ENCODE measurements at places on chromosomes 12 and 14.
A peak's percentile ranks its signal among the peaks of the same experiment; 100 is the strongest.

GRCh38 chr12:117587631-117588287 lies 226.3 kb upstream of the NOS1 start:
- peak; percentile 17 for DNase-seq

GRCh38 chr12:128388461-128389000 lies 121.6 kb downstream of the TMEM132C start:
- DNase-seq, result peak; percentile 1

DNA sequence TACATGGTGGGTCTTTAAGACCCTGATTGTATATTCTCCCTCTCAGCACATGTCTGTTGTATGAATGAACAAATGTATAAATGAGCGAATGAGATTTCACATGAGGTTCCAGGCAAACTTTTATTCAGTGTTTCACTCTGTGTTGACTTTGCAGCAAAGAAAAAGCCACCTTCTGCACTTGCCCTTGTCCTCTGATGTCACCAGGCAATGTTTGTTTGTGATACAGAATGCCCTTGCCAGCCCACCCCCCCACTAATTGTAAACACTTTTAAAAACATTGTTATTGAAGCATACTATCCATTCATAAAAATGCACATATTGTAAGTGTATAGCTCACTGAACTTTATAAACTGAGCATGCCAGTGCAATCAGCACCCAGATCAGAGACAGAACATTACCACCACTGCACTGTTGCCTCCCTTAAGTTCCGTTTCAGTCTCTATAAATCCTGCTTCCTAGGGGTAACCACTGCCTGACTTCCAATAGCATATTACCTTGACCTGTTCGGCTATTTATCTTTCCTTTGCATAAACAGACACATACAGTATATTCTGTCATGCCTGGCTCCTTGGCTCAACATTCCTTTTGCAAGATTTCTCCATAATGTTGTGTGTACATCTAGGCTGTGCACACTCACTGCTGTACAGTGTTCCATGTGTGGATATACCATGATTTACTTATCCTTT lies 11.3 kb upstream of the LTA4H start:
- no peak for DNase-seq

GRCh38 chr12:108670066-108670631 lies 36.5 kb upstream of the SELPLG start:
- DNase-seq, result no peak

GRCh38 chr12:69099201-69099837 lies 140.1 kb upstream of the CPSF6 start:
- no peak for DNase-seq

DNA sequence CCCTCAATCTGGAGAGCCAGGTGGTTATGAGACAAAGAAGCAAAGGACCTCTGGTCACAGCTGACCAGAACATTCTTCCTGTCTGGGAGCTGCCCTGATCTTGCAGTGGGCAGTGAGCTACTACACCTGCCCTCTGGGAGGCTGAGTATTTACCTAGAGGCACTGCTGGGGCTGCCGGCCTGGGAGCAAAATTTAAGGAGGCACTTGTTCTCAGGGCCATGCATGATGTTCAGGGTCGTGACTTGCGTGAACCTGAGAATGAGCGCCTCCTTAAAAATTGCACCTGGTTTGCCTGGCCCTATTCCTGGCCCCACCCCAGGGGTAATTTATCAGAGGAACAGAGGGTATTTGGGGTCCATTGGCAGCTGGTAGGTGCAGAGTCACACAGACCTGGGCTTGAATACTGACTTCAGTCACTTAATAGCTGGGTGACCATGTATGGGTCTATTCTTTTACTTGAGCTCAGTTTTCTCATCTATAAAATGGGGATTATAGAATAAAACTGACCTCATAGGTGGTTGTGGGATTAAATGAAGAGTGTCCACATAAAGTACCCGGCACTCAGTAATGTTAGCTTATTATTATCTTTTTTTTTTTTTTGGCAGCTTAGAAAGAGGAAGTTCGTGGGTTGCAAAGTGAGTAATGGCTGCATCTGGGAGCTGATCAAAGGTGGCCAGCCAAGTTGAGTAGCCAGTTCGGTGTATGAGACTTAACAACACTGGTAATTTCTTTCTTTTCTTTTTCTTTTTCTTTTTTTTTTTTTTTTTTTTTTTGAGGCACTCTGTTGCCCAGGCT lies 107.4 kb upstream of the MED13L start:
- no peak for DNase-seq

DNA sequence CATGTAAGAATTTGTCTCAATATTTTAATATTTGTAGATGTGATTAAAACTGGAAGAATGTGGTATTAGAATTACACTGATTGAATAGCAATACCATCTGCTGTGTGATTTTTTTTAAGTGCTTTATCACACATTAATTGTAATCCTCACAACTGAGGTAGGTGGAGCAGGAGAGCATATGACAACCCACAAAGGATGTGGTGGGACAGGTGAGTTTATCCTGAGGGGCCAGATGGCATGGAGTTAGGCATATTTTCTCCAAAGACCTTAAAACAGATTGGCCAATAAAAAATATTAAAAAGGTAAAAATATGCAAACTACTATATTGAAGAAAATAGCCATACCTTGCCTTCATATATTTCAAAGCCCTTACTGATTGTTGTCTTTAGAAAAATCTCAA lies 7.8 kb downstream of the LRRC10 start:
- no peak for DNase-seq

- no peak for DNase-seq
These were observed 40.5 kb upstream of the GPR68 start for GRCh38 chr14:91284791-91285548.

DNA sequence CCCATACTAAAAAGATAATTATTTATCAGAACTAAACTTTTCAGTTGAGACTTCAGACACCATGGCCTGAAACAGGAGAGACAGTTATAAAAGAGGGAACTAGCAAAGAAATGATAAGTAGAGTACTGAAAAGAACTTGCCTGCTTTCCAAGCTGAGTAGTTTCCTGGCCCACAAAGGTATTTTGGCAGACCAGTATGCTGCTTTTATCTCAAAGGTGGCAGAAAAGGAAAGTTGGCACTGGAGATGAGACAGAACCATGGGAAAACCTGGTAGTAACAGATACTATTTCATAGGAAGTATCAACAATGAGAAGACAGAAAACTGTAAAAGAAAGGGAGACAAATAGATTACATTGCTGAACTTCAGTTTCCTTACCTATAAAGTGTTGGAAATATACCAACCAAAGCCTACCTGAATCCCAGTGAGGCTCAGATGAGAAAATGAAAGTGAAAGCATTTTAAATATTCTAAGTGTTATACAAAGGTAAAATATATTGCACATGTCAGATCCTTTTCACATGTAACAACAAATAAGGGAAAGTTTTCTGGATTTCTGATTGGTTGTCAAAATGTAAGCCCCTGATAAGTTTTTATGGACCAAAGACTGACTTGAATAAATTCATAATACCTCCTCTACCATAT lies 155.3 kb upstream of the FSCB start:
- no peak for DNase-seq

GRCh38 chr12:6181583-6182278 lies 18.5 kb upstream of the CD9 start:
- no peak for DNase-seq

DNA sequence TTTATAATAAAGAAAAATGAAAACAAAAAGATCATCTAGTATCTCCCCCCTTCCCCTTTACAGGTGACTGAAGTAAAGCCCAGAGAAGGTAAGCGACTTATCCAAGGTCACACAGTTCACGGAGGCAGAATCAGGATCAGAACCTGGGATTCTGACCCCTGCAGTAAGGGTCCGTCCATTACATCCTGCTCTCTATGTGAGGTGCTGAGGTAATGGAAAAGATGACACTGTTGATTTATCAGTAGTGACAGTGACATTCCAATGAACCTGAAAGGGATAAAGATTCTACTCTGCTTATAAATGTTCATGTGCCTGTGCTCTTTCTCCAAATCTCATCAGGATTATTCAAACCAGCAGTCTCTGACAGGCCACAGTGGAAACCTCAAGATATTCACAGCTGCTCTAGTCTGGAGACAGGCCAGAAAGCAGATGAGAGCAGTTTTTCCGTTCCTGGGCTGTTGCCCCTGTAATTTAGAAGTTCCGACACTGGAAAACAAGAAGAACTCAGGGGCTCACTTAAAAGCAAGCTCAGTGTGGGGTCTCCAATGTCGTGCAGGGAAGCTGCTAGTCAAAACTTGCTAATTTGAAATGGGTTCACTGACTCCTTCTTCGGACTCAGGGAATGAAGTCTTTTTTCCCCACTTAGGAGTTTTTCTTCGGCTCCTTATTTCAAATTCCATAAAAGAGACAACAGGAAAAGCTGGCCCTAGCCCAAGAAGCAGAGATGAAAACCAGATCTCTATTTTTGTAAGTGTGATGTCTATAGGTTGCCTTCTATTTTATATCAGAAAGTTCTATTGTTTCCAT lies 131.8 kb upstream of the EEA1 start:
- no peak for DNase-seq

GRCh38 chr12:52798003-52798670 lies 2.2 kb upstream of the KRT3 start:
- DNase-seq, result no peak

- no peak for DNase-seq
These were observed 339.5 kb downstream of the PAWR start for GRCh38 chr12:79351251-79351650.

GRCh38 chr14:104138098-104138717 lies at the start of gene KIF26A:
Gene KIF26A (plus strand): TSS chr14:104138587. CDS start chr14:104138723, 136 bp downstream.
- no peak for DNase-seq

- no peak for DNase-seq
These were observed 4.3 kb upstream of the KRT81 start for GRCh38 chr12:52295663-52296062.

DNA sequence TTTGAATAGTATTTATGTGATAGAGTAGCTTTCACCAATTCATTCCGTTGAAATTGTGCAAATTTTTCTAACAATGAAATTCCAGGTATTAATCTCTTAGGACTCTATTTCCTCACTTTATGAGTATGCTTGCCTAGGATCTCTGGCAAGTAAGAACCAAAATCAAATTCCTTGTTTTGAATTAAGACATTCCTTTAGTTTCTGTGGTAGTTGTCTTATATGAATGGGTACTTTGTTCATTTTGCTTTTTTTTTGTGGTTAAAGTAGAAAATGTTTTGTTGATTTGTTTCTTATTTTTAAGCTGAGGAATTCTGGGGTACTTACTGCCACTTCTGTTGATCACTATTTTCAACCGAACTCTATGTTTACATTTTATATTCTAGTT lies 59.8 kb downstream of the KITLG start:
- no peak for DNase-seq

GRCh38 chr14:22026527-22026926 lies 352.9 kb upstream of the OR4E1 start:
- DNase-seq, result no peak

DNA sequence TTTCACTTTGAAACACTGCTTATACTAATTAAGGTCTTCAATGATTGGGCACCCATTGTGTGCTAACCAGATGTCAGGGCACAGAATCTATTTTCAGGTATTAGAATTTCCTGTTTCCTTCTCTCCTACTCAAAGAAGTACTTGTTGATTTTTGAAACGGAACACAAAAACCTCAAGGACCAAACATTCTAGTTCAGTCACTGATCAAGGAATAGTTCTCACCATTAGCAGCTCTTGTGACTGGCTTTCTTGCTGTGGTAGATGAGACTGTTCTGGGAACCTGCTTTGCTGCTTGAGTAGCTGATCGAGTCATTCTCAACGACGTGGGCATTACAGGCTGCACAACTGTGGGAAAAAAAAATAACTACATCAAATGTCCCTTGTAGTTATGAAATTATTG lies 11.0 kb downstream of the DLGAP5 start:
- DNase-seq, result peak; percentile 6

GRCh38 chr12:1328391-1328790 lies 266.0 kb downstream of the FBXL14 start:
- DNase-seq, result no peak

- no peak for DNase-seq
These were observed 146.4 kb upstream of the ATXN7L3B start for GRCh38 chr12:74391283-74391682.

- no peak for DNase-seq
These were observed 8.2 kb downstream of the ARHGEF40 start for GRCh38 chr14:21078287-21078686.

- DNase-seq, result no peak
These were observed 131.7 kb upstream of the ATP2B1 start for GRCh38 chr12:89840162-89840922.

- DNase-seq, result no peak
These were observed 128.9 kb downstream of the NCOR2 start for GRCh38 chr12:124438437-124439056.

DNA sequence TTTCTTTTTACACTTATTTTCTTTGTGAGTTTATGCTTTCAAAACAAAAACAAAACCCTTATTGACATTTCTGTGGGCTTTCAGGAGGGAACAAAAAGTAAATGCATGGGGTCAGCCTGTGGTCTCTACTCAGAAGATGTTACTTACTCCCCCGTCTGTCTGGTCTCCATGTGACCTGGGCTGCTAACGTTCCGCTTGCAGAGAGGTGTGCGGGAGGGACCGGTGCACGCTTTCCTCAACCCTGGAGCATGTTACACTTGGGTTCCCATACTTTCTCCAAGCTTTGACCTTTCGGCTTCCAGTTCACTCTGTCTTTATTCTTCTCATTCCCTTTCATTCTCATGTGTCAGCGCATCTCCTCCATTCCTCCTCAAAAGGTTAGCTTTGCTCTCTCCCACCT lies 36.5 kb downstream of the ZC3H14 start:
- DNase-seq, result no peak

DNA sequence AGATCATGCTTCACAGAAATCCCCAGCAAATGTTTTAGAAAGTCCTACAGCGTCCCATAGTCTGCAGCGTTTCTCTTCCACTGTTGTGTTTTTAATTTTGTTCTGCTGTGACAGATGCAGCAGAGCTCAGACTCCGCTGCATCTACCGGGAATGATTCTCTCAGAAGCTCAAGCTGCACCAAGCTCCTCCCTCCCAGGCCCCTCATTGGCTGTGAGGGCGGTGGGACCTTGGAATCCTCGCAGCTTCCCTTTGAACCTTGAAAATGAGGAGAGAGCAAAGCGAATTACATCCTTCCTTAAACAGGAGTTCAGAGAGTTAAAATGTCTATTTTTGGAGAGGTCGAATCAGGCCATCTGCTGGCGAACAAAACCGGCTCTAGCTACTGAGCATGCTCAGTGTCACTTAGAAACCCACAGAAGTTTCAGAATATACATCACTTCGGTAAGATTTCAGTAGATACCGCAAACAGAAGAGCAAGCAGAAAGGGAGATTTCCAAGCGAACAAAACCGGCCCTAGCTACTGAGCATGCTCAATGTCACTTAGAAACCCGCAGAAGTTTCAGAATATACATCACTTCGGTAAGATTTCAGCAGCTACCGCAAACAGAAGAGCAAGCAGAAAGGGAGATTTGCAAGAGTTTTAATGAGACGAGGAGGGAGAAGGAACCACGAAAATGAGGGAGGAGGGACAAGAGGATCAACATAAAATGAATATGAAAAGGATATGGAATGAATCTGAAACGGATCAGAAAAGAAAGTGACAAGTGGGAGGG lies at the start of gene ABCD2:
ABCD2 (minus strand) TSS at position 144 of the 774 bp plus-strand sequence. CDS start 188 bp downstream, outside the sequence.
- peak; percentile 85 for DNase-seq

DNA sequence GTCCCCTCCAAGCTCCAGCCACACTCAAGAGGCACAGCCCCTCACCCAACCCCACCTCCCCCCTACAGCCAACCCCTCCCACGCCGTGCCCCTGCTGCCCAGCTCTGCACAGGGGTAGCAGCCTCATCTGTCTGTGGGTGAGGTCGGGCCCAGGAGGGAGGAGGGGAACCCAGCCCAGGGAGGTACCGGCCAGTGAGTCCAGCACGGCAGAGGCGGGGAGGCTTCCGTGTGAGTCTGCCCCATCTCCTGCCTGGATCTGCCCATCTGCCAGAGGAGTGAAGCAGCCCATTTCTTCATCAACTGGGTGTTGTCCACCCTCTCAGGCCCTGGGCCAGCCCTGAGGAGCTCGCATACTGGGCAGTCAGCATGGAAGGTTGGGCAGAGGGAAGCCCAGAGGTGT lies 54.2 kb downstream of the CCNK start:
- DNase-seq, result no peak
